ENCODE measurements at places on chromosomes 2 and 18.

DNA sequence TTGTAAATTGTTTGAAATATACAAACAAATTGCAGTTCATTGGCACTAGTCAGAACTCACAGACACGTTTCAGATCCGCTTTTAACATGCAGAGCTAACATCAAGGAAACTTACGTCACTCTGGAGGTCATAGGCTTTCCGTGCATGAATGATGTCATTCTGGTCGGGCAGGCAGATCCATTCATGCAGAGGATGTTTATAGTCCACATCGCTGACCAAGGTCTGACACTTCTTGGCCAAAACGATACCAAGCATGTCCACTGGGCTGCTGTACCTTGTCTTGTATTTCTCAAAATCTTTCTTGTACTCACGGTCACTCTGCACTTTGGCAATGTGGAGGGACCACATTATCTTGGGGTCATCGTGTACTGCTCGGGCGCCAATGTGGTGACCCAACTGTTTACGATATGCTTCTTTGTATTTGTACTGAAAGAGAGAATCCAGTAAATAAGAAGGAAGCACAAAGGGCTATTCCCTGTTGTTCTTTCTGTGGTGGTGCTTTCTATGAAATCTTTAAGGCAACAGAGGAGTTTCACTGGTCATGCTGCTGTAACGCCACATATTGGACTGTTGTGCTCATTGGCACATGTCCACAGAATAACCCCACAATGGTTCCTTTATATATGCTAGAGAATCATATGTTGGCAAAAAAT is 114.8 kb downstream of the NEB start:
- DNase-seq, result no peak

- DNase-seq, result no peak
Measured at GRCh38 chr2:83342860-83343329, 1116.2 kb downstream of the SUCLG1 start.

GRCh38 chr2:180446492-180446891 is 439.4 kb upstream of the CWC22 start:
- DNase-seq, result no peak

DNA sequence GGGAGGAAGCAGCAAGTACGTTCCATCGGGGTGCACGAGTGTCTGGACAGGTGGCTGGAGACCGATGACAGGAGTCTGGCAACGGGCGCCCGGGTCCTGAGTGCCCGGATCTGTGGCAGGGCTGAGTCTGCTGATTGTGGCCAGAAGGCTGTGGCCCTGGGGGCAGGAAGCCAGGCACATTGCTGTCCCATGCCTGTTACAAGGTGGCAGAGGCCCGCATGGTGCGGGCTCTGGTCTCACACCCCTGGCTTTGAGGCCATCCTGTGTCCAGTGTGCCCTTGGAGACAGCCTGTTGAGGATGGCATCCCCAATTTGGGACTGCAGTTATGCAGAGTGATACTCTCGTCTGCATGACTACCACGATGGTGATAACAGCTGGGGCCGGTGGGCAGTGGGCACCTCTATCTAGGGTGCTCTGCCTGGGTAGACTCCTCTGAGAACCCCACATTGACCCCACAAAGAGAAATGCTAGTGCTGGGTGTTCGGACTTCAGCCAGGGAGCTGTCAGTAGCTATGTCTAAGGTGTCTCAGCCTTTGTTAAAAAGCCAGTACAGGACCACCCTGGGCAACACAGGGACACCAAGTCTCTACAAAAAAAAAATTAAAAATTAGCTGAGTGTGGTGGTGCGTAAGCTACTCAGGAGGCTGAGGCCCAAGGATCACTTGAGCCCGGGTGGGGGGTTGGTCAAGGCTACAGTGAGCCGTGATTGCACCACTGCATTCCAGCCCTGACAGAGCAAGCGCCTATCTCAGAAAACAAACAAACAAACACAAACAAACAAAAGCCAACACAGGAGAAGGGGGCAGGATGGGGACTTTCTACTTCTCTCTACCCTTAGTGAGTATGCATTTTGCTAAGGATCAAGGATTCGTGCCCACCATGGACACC is 88.3 kb downstream of the RHOB start:
- DNase-seq, result no peak

DNA sequence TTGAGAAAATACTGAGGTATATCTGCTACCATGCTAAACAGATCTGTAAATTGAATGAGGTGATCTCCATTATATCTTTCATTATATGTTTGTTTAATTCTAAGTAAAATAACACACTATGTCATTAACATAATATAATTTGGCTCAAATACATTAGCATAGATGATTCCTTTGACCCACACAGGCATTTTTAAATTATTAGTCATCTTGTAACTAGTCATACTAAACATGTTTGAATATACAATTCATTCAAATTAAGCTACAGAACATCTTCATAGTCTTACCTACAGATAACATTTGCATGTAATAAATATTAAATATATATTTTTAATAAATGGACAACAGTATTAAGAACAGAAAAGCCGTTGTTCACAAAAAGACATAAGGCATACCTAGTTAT is 52.7 kb upstream of the KYNU start:
- DNase-seq, result no peak

DNA sequence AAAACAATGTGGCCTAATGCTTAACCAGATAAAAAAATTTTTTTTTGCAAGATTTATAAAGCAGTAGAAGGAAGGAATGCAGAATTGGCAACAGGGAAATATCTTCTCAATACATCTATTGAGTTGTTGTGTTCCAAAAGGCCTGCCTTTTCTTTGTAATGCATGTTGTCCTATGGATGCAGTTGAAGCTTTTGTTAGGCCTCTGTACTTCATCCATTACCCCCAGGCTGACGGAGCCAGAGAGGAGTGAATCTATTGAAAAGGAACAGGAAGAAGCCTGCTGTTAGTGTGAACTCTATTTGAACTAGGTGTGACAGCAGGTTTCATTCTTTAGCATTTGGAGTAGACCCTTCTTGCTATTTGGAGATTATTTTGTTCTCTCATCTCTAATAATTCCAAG is 56.5 kb downstream of the MTX2 start:
- no peak for DNase-seq

GRCh38 chr2:237726401-237726830 is 72.2 kb upstream of the RBM44 start:
- no peak for DNase-seq

- DNase-seq, result no peak
Measured at GRCh38 chr2:36449943-36450392, 94.4 kb downstream of the CRIM1 start.
